Activated naive CD4-positive, alpha-beta T cell treated with anti-CD3 and anti-CD28 coated beads, Interleukin-2, amount 50 U/mL, for 16 hours (primary cell): ENCODE measurements at places on chromosomes 2 and 18.

DNA sequence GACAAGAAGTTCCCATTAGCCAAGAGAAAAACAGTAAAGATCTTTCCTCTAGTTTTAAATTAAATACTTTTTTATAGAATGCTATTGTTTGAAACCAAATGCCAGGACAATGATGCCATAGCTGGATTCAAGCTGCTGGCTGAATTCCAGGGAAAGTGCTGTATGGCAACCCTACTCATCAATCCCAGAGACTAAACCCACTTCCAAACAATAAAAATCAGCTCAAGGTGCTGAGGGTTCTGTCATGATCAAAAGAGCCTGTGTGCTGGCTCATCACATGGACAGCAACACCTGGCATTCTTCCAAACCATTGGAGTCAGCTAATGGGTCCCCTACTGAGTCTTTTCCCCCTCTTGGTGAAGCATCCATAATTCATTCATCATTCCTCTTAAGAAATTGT lies 53.7 kb upstream of the PARD3B start:
- DNase-seq: no peak

- DNase-seq: no peak
Observed at GRCh38 chr18:73646196-73646595, 501.4 kb downstream of the FBXO15 start.

GRCh38 chr2:158953926-158954763 lies 14.3 kb upstream of the TANC1 start:
- DNase-seq: no peak

DNA sequence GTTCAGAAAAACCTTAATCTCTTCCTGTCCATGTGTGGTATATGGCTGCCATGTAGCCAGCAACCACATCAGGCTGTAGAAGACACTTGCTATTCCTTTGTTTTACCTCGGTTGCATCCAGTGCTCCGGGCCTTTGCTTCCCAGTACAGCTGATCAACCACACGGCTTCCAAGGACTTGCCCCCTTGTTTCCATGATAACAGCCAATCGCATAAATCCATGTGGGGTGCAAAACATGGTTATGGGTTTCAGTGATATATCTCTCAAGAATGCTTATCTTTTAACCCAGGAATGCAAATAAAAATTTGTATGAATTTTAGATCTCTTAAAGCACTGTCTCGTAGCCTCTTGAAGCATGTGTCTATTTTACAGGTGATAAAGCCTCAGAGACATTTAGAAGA lies 118.3 kb downstream of the MGAT5 start:
- DNase-seq: no peak

DNA sequence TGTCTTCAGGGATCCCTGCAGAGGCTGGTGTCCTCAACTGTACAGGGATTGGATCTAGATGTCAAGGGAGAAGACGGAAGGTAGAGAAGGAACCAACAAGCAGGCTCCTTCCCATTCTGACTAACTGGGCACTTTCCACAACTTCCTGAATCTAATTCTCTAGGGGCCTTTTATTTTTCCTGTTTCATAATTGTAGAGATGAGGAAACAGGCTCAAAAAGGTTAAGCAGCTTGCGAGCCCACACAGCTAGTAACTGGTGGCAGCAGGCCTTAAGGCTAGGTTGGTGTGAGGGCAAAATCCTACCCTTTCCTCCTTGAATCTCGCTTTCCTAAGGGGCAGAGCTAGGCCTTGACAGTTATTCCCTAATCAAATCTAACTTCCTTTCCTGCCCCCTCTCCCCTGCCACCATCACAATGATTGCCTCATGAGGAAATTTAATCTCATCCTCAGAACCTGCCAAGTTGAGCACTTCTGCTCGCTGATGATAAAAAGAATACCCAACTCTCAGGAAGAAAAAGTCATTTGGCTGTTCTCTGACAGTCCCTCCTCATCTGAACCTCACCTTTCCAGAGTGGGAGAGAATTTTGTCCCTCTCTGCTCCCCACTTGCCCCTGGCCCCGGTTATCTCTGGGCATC lies 35.7 kb upstream of the POLE4 start:
- DNase-seq: no peak

DNA sequence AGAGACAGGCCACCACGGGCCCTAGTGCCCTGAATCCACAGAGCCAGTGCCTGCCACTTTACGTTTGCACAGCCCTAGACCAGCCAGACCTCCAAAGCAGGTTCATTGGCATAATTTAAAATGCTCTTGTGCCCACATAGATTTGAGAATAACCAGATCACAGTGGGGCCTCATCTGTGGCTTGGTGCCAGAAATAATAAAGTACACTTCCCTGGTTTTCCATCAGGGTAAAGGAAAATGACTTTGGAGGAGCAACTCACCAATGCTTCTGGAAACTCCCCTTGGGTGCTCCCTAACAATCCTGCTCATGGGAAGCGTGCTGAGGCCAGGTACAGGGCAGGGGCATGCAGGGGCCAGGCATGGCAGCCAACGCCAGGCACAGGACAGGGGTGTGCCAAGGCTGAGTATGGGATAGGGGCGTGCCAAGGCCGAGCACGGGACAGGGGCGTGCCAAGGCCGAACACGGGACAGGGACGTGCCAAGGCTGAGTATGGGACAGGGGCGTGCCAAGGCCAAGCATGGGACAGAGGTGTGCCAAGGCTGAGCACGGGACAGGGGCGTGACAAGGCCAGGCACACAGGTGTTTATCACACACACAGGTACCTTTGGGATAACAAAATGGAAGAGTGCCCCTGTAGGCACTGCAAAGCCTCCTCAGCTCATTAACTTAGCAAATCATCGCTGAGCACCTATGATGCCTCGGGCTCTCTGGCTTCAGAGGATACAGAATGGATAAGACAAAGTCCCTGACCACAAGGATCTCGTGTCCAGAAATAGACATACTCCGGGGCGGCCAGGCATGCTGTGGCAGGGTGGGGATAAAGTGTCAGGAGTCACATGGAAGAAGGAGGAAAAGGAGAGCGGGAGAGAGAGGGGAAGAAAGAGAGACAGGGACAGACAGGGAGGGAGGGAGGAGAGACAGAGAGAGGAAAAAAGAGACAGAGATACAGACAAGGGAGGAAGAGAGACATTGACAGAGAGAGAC lies 334.7 kb downstream of the EIPR1 start:
- no peak for DNase-seq

DNA sequence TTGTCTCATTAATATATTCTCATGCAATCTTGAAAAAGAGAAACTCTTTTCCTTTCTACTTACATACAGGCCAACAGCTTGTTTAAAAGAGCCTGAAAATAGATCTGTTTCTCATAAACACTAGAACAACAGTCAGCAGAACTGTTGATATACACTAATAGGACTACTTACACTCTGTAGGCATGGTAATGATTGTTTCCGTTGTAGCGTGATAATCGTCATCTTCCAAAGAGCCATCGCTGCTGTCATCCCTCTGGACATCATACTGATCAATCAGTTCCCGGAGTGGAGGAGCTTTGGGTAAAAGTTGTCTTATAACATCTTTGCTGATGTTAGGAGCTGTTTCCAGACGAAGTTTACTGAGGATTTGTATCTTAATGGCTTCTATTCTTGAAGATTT lies 476 bp downstream of the MSTN start:
- DNase-seq: no peak
